ENCODE measurements at places on chromosomes 6 and 20.

DNA sequence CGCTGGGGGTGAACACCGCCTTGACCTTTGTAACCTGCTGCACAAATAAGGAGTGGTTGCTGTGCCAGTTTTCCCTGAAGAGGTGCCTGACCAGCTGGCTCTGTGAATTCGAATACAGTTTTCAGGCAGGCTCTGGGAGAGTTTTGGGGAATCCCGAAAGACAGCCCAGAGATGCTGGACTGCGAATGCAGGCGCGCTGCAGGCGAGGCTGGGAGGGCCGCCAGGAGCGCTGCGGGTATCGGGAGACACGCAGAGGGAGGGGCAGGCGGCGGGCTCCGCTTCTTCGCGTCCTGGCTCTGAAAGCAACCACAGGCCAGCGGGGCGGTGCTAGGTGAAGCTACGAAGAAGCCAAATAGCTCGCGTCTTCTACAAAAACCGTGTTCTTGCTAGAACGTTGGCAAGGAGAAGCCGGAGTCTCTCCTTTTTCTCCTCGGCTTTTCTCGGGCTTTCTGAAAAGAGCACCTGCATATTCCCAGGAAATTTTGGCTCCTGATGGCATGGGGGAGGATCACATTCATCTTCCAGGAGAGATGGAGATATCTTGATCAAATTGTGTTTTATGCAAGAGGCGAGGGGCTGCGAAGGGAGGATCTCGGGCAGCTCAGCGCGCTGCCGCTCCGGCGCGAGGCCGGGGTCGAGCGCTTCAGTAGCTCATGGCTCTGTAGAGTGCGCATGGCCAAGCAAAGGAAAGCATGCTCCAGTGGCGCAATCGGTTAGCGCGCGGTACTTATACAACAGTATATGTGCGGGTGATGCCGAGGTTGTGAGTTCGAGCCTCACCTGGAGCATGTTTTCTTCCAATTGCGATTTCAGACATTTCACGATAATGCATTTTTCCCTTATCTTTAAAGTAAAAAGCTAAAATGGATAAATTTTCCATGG, 158.1 kb upstream of the ZNF184 start:
- DNase-seq, result no peak

DNA sequence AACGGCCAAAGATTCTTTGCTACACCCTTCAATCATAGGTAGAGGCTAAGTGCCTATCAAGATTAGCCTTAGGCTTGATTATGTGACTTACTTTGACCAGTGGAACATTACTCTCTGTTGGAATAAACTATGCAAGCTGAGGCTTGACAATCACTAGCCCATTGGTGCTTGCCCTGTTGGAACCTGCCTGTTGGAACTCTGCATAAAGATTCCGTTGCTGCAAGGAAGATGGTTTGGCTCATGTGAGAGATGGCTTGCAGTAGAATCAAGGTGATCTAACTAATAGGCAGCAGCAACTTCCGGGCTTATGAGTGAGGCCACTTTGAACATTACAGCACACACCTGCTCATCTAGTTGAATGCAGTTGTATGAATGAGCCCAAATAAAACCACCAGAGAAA, 227.7 kb upstream of the TSHZ2 start:
- DNase-seq, result no peak

- no peak for DNase-seq
Observed at GRCh38 chr6:143276436-143276835, 174.1 kb downstream of the ADAT2 start.

DNA sequence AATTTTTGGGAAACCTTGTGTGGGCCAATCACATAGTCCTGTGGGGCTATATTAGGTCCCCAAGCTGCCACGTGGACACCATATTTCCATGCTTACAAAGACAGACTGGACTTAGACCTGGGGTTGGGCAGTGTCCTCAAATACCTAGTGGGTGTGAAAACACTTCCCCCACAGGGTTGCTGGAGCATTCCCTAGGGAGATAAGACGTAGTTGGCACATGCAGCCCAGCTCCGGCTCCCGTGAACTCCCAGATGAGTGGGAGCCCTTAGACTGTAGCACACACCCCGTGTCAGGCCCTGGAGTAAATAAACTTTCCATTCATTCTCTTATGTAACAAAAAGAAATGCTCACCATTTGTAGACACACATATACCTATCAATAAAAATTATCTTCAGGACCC, 14.2 kb downstream of the KCNG1 start:
- no peak for DNase-seq

- no peak for DNase-seq
Observed at GRCh38 chr20:43477193-43477592, 19.5 kb downstream of the SRSF6 start.

DNA sequence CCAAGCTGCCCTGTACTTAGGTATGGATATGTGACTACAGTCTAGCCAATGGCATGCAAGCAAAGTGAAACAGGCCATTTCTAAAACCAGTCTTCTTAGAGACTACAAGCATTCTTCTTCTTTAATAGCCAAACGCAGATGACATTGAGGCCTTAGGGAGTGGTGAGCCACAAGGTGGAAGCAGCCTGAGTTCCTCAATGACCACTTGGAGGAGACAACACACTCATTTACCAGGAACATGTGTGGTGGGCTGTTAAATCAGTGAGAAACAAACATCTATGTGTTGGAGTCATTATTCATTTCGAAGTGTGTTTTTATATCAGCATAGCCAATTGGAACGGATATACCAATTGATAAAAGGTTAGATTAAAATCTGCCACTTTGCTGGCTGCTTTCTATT, 122.0 kb downstream of the GFRAL start:
- no peak for DNase-seq

- DNase-seq, result no peak
Observed at GRCh38 chr6:62716719-62717118, 430.7 kb upstream of the KHDRBS2 start.

DNA sequence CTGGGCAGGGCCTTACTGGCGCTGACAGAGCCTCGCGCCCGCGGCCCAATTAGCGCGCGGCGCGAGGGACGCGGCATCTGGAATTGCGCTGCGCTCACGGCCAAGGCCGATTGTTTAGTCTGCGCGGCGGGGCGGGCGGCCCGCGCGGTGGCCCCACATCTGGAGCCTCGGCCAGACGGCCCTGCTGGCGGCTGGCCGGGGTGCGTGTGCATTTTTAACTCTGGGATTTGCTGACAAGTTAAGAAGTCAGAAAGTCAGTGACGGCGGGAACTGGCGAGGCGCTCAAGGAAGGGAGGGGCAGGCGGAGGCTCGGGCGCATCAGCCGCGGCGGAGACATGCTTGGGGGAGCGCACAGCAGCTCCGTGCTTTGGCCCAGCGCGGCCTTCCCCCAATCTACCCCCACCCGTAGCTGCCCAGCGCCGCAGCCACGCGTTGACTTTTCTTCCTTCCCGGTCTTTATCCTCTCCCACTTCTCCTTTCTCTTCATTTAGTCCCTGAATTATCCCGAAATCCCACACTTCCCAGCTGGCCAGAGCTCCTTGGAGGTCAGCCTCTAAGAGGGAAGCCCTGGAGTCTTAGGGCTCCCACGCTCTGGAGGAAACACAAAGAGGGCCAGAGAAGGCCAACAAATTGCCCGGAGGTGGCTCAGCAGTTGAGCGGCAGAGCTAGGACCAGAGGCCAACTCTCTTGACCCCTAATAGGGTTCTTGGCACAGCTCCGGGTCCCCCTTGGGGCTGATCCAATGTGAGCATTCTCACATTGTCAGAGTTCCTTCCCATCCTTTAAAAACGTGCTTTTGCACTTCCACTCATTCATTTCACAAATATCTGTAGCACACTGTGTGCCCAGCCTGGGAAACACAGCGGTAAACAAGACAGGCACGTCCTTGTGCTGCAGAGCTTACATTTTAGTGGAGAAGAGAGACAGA, 40.8 kb upstream of the FOXP4 start:
- DNase-seq, result no peak
